ENCODE measurements at places on chromosomes 12 and 14. TPM values are rescaled to one million over a fixed set of nuclear protein-coding genes. Genes with fewer than 3 reads are reported as not detected.
A peak's percentile ranks its signal among the peaks of the same experiment; 100 is the strongest.

DNA sequence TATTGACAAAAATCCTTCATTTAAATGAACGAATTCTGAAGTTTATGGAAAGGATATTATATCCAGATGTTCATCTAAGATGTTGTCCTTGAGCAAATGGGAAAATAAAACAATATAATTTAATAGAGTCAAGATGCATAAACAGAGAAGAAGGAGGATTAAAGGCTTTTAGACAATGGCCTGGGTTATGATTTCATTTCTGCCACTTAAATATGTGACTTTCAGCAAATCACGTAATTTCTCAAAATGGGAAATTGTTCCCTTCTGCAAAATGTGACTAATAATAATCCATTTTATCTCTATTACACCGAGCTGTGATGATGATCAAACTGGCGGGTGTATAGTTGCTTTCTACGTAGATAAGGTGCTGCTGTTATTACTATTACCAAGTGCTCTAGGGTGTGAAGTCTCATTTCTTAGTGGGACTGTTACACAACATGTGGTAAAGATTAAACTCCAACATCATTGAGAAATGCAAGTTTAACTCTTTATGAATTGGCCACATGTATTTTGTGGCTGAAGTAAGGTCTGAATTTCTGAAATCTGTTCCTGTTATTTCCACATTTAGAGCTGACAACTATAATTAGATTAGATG is 157.0 kb downstream of the MYRFL start:
- no peak for DNase-seq

DNA sequence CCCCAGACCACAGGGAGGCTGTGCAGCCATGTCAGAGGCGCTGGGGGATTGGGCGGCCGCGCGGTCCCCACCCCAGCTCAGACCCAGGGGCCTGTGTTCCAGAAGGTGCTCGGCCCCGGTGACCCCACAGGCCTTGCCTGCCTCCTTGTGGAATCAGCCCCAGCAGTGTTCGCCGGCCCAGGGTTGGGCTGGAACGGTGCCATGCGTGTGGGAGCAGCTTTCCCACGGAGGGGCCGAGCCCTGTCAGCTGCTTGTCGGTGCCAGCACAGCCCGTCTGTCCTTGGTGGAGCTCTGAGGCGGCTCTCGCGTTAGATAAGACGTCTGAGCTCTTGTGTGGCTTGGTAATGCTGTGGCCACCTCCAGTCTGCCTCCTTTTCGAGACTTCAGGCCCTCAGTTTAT is 8.5 kb downstream of the ZFYVE21 start:
- peak; percentile 81 for DNase-seq

GRCh38 chr12:132904718-132905328 is 17.4 kb upstream of the CHFR start:
- peak; percentile 76 for DNase-seq

DNA sequence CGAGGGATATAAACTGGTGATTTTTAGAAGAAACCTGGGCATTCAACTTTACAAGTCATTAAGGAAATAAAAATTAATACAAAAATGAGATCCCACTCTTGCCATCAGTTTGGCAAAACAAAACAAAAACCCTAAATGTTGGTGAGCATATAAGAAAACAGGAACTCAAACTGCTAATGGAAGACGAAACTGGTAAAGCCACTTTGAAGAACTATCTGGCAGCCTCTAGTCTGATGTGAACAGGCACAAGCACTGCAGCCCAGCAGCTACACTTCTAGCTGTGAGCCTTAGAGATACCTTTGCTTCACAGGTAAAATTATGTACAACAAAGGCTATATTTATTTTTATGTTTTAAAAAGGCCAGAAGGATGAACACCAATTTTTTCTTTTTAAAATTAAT is 459.6 kb downstream of the ZFP36L1 start:
- no peak for DNase-seq

DNA sequence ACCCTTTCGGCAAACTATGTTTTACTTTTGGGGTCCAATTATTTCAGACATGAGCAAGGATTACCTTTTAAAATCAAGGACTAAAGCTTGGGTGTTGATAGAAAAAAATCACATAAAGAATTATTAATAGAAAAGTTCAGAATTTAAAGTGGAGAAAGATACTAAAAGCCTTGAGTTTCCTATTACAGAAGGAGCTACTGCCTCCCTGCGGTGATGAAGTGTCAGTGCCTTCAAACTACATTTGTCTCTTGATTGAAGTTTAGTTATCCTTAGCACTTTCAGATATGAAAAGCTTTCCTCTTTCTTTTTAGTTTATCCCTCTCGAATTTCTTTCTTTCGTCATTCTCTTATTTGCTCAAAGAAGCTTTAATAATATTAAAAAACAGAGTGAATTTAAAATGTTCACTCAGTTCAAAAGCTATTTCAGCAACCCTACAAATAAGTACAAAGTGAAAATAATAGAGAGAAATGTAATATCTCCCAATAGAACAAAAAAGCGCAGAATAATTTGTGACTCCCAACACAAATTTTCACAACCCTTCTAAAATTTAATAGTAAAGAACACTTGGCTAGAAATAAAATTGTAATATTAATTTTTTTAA is 87.6 kb downstream of the SEC23A start:
- DNase-seq = no peak

DNA sequence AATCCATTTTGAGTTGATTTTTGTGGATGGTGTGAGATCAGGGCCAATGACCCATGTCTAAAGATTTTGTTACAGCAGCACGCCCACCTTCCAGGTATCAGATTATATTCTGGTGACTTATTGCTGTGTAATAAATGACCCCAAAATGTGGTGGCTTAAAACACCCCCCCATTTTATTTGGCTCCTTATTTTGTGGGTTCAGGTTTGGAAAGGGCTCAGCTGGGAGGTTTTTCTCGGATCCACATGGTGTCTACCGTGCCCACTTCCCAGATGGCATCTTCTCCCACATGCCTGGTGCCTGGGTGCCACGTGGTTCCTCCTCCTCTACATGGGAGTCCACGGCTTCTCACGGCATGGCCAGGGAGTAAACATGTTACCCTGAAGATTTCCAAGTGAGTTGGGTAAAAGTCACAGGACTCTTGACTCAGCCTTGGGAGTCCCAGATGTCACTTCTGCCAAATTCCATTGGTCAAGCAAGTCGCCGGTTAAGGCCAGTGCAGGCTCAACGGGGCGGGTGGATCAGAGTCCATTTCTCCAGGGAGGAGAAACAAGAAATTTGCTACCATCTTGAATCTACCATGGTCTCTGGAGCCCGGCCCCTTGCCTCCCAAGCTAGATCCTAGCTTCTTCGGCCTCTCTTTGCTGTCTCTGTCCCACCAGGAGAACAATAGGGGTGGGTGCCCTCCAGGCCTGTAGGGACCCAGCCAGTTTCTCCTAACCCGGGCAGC is 214.3 kb downstream of the KIF26A start:
- DNase-seq = no peak

DNA sequence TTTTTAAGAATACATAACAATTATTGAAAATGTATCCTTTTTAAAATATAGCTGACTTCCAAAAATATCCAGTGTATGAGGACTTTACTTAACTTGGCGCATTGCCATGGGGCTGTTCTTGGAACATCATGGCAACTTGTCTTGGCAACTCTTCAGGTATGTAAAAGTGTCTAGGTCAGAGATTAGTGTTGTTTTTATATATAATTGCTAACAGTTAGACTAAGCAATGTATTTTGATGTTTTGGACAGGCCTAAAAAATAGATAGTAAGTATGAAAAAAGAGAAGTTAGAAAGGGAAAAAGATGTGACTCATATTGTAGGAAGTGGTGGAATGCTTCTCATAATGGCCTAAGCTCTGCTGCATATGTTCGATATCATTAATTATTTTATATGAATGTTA is 70.9 kb downstream of the MON2 start:
- DNase-seq = peak; percentile 29

DNA sequence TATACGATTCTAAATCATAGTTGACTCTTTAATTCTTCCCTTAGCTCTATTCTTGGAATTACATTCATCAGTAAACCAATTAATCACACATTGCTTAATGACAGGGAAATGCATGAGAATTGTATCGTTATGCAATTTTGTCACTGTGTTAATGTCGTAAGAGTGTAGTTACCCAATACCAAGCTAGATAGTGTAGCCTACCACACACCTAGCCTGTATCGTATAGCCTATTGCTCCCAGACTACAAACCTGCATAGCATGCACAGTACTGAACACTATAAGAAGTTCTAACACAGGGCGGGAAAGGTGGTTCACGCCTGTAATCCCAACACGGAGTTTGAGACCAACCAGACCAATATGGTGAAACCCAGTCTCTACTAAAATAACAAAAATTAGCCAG is 24.7 kb downstream of the HNRNPC start:
- no peak for DNase-seq

GRCh38 chr14:35374263-35374712 is 30.3 kb downstream of the NFKBIA start:
- no peak for DNase-seq

DNA sequence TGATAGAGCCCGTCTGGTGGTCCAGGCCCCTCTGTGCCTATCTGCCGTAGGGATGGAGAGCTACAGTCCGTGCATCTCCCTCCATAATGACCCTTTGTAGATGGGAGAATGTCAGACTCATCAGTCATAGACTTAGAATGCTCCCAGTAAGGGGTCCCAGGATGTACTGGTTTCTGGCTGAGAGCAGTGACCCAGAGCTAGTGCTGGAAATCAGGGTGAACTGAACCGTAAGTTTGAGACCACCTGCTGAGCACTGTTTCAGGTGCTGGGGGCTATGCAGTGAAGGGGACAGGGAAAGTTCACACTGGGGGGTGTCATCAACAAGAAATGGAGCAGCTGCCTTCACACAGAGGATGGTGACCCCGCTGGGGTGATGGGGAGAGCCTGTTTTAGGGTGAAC is 34.1 kb downstream of the SLC6A12 start:
- DNase-seq = no peak

GRCh38 chr12:51320695-51321320 is 3.2 kb downstream of the BIN2 start:
- DNase-seq = no peak

GRCh38 chr12:130615861-130616345 is 100.2 kb downstream of the RIMBP2 start:
- DNase-seq = no peak

GRCh38 chr14:83611491-83611890 is 1918.5 kb upstream of the FLRT2 start:
- DNase-seq = no peak

DNA sequence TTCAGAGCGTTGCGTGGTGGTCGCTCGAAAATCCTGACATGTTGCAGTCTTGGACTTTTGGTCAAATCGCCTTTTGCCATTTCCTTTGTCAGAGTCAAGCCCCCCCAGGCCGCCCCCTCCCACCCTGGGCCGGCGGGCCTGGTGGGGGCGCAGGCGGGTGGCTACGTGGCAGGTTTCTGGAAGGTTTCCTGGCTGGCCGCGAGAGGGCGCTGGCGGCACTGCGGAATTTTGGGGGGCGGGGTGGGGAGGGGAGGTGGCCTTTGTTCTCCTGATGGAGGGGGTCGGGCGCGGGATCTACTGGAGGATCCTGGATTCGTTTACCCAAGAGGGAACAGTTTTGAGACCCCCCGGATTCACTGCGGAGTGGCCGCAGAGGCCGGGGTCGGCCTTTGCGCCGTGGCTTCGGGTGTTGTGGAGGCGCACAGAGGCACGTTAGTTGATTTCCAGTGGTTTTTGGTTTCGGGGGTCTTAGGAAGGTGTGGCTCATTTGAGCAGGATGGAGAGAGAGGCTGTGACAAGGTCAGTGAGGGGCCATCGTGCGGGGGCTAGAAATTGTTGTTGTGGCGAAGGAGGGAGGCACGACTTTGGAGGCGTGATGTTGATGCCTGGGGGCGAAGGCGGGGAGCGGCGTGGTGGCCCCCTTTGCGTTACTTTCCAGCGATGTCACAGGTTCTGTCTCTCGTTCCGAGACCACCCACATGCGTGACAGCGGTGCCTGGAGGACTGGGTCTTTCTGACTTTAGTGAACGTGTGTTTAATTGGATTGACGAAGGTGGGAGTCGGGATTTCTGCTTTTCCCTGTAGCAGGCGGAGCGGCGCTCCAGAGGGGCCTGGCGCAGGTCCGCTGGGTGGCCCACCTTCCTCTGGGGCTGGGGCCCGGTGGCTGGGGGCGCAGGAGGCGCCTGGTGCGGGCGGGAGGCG is 1.4 kb downstream of the MEG3 start:
- no peak for DNase-seq

DNA sequence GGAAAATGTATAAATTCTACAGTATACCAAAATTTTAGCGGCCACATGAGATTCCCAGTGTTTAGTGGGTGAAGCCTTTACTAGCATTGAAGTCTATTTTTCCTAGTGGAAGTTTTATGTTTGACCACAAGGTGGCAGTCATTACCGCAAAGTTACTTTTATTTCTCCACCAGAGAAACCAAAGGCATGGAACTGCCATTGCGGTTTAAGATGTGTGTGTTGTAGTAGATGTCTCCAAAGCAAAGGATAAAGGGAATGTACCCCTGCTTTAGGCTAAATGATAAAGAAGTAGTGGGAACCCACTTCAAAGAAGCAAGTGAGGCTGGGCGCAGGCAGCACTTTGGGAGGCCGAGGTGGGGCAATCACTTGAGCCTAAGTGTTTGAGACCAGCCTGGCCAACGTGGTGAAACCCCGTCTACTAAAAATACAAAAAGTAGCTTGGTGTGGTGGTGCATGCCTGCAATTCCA is 140.5 kb downstream of the PRKCH start:
- DNase-seq = no peak

DNA sequence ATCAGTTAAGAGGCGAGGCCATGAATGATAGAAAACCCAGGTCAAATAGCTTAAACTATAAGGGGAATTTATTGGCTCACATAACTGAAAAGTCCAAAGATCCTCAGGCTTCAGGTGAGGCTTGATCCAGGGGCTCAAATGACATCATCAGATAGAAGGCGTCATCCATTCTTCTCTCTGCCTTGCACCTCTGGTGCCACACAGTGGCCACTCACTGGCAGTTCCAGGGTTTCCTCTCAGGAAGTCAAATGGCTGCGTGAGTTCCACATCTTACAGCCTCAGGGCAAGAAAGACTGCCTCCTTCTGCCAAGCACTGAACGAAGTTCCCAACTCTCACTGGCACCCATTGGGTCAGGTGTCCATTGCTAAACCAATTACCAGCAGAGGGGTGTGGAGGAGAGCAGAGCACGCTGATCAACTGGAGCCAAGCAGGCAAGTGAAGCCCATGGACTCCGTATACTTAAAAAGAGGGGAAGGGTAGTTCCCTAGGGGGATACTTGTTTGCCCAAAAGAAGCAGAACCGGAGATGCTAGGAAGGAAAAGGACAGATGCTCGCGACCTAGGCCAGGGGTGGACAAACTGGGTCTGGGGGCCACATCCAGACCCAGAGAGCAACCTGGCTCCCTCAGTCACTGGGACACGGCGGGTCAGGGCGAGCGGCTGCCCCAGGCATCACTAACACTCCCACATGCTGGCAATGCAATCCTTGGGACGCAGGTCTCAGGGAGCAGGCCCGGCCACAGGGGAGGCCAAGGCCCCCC is 69.3 kb downstream of the SERPINA3 start:
- DNase-seq = no peak

CELA1 gene
- polyA plus RNA-seq = not detected

GLI1 gene
- 0.15 TPM for polyA plus RNA-seq

B3GNT4 gene
- 0.29 TPM for polyA plus RNA-seq

ACVRL1 gene
- 33.8 TPM for polyA plus RNA-seq

KRT6C gene
- 0.06 TPM for polyA plus RNA-seq

SIRT4 gene
- polyA plus RNA-seq = 6.2 TPM

RERG gene
- polyA plus RNA-seq = 9.7 TPM

MYO1H gene
- 0.09 TPM for polyA plus RNA-seq

GRIP1 gene
- polyA plus RNA-seq = 0.95 TPM

DDX24 gene
- polyA plus RNA-seq = 94.1 TPM

LLPH gene
- polyA plus RNA-seq = 9.7 TPM

AMN gene
- polyA plus RNA-seq = 0.15 TPM
